ENCODE measurements at places on chromosomes 16 and 17.

- no peak for DNase-seq
Observed at GRCh38 chr17:28716740-28717577, 709 bp downstream of the RAB34 start.

GRCh38 chr17:48915459-48916282, 7.5 kb downstream of the UBE2Z start:
- DNase-seq = no peak

DNA sequence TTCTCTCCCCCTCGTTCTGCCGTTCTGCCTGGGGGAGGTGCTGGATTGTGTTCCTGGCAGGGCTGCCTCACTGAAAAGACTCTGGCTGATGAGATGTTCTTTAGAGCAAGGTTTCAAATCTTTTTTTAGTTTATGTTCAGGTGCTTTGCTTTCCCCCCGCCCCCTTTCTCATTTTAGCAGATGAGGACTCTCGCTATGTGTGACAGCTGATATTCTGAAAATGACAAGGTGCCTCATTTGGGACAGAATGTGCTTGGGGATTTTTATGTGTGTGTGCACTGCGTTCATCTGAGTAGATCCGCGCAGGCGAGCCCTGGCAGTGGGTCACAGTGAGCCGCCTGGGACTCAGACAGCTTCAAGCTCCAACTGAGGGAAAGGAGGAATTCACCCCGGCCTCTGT, 205.9 kb downstream of the HS3ST4 start:
- DNase-seq = no peak

- no peak for DNase-seq
Observed at GRCh38 chr16:10964891-10965326, 20.5 kb downstream of the CLEC16A start.

DNA sequence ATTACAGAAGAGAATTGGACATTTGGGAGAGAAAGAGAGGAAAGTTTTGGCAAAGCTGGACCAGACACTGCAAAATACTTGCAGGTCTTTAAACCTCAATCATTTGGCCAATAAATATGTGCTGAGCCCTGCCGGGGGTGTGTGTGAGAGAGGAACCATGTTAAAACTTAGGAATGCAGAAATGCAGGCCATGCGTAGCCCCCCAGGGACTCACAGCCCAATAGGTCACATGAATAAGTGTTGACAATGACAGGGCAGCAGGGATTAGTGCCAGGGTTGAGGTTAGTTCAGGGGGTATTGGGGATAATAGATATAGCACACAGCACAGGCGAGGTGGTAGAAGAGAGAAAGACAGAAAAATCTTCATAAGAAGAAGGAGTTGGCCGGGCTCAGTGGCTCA, 113.3 kb upstream of the ADAMTS18 start:
- no peak for DNase-seq

GRCh38 chr16:52812678-52813556, 239.8 kb downstream of the CHD9NB start:
- no peak for DNase-seq

- DNase-seq = no peak
Observed at GRCh38 chr17:80665792-80666191, 121.2 kb downstream of the RPTOR start.

DNA sequence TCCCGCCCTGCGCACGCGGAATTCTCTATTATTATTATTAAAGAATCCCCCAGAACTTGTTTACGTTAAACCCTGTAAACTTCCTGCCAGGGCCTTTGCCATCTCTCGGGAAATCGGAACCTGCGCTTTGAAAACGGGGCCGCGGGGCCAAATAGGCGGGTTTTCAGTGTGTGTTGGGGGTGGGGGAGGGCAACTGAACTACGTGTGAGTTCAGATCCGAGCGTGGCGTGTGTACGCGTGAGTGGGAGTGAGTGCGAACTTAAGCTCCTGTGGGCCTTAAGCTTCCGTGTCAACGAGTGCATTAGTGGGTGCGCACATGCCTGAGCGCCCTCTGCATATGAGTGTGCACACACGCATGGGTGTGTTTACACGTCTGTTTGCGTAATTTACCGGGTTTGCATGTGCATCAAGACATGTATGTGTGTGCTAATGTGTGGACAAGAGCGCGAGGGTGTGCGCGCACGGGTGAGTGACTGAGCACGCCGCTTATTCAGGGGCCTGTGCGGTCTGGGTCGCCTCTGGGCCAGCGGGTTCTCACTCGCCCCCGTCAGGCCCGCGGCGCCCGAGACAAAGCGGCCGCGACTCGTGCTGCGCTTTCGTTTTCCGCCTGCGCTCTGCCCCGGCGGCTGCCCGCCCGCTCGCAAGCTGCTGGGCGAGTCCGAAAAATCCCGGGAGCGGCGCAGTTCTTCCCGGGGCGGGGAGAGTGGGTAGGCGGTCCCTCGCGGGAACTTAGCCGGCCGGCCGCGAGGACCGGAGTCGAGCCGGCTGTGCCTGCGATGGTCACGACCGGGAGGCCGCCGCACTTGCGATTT, 1.2 kb upstream of the FOXF1 start:
- no peak for DNase-seq

- no peak for DNase-seq
Observed at GRCh38 chr17:15000661-15001060, 264.5 kb downstream of the PMP22 start.

GRCh38 chr17:74213861-74214391, 555 bp downstream of the TTYH2 start:
- DNase-seq = no peak

DNA sequence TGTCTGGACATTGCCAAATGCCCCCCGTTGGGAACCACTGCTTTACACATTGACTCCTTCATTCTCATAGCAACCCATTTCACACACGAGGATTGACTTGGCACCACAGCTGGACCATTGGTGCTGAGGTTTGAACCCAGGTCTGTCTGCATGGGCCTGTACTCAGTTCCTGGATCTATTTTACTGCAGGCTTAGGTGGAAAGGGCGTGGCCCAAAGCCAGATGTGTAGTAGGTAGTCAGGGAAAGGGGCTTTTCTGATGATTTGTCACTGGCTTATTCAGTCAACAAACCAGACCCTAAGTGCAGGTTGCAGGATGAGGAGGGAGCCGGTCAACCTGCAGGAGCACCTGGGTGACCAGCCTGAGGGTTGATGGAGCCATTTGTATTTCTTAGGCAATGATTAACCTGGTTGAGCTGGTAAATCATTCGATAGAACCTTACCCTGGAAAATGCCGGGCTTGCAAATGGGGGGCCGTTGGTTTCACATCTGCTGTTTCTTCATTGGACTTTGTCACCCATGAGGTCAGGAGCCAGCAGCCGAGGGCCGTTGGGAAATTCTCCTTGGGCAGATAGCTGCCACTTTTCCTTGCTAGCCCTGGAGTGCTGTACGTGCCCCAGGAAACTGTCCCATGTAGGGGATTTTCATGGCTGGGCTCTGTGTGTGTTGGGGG, 104.4 kb downstream of the CMIP start:
- no peak for DNase-seq

- DNase-seq = no peak
Observed at GRCh38 chr17:48022901-48023300, 14.7 kb downstream of the COPZ2 start.

GRCh38 chr16:50996166-50996829, 154.8 kb downstream of the SALL1 start:
- DNase-seq = no peak

GRCh38 chr16:11131706-11132105, 124.3 kb downstream of the SOCS1 start:
- no peak for DNase-seq

- no peak for DNase-seq
Observed at GRCh38 chr16:68257906-68258800, 6.2 kb upstream of the SLC7A6 start.

- no peak for DNase-seq
Observed at GRCh38 chr16:54402873-54403272, 116.3 kb upstream of the IRX3 start.

GRCh38 chr17:76000016-76000754, 470 bp upstream of the CDK3 start:
- no peak for DNase-seq

DNA sequence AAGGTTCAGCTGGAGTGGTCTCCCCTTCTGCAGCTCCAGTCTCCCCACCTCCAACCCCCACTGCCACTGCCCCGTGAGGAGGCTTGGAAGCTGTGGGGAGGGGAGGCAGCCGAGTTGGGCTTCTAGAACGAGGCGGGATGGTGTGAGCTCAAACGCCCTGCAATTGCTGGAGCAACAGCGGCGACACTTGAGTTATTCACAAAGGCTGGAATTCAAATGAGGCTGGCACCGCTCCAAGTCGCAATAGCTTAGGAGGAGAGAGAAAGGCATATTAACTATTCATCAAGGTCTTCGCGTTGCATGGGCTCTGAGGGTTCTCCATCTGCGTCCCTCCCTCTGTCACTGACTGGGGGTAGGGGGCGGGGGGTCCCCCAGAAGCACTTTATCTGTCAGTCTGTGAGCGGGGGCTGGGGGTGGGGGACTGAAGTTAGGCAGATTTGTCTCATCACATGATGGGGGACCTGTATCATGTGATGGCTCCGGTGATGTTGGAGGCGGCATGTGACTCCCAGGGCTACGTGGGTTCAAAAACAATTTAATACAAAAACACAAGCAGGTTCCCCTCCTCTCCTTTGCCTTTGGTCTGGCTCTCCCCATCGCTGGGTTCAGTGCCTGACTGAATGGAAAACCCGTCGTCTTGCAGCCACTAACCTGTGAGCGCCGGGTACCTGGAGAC, 70.5 kb downstream of the RBBP6 start:
- DNase-seq = no peak

DNA sequence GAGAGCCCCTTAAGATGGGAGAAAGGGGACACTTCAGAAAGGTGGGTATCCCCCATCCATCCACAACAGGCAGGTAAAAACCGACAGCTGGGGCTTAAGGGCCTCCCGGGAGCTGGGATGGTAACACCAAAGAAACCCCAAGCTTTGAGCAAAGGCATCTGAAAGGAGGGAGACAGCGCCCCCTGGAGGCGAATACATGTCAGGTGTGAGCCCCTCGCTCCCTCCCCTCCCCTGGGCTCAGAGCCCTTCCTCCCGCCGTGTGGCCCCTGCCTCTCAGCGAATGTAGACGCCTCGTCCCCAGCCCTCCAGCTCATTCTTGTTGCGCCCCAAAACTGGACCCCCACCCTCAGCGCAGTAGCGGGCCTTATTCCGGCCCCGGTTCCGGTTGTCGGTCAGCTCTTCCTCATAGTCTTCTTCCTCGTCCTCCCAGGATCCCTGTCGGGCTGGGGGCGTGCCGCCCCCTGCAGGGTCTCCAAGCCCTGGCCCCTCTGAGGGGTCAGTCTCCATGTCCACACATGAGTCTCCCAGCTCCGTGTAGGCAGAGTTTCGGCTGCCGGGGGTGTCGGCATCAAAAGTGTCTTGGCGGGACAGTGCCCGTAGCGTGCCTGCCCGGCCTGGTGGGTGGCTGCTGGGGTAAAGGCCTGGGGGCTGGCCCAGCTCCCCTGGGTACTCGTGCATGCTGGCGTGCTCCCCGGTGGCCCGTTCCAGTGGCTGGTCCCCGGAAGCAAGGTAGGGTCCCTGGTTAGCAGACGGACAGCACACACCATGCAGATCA, 9.1 kb upstream of the ARL5C start:
- DNase-seq = no peak

GRCh38 chr17:68356520-68356919, 65.2 kb downstream of the ARSG start:
- no peak for DNase-seq

DNA sequence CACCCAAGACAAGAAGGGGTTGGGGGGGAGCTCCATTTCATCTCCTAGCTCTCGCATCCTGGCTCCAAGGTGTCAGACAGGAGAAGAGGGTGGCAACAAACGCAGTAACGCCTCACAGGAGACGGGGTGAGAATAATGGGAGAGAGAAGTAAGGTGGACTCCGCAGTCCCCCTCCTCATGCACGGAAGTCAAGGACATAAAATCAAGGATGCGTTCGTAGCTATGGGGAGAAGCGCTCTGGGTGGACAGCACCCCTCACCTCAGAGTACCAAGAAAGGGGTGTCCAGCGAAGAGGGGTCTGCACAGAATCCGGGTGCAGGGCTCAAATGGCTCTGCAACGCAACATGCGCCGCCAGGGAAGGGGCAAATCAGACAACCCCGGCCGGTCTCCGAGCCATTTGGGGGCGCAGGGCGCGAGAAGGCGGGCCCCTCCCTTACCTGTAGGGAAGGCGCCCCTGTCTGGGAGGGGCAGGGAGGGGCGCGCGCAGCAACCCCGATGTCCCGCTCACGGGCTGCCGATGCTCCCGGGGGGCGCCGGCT, 555 bp downstream of the HDAC5 start:
- DNase-seq = no peak

GRCh38 chr16:66427036-66427860, at the start of gene BEAN1:
TSS of gene BEAN1 (plus strand) at chr16:66427295. CDS start at chr16:66437677, 10,382 bp downstream.
- no peak for DNase-seq

DNA sequence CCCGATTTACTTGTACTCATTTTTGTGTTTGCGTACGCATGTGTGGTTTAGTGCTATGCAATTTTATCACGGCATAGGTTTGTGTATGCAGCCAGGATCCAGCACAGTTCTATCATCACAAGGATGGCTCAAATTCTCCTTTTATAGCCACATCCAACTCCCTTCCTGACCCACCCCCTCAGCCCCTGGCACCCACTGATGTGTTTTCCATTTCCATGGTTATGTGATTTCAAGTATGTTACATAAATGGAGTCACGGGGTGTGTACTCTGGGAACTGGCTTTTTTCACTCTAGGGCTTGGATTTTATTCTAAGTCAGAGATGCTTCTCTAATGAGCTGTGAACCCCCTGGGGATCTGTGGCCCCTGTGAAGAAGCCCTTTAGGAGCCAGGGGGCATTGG, 16.8 kb downstream of the IL4R start:
- no peak for DNase-seq

DNA sequence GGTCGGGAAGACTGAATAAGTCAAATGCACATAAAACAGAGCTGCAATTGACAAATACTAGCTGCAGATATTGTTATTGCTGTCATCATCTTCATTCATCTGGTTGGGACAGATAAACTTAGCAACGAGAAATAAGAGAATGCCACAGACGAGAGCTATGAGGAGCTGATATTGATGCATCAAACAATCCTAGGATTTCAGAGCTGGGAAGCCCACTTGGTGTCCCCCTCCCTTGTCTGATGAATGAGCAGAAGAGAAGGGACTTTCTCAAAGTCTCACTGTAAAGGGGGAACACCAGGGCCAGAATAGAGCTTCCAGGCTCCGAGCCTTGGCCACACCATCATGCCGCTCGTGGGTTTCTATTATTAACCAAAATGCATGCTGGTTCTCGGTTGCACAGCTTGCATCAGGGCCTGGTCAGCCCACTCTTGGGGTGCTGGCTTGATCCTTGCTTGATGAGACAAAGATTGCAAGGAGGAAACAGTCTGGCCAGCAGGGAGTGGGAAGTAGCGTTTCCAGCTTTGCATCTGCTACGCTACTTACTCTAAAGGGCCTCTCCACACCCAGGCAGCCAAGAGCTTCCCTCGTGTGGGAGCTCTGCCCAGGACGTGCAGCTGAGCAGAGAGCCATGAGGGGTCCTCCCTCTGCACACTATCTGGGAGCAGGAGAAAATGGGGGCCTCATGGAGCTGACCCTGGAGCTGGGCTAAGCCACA, 28.4 kb upstream of the EMP2 start:
- DNase-seq = no peak

GRCh38 chr17:29931231-29931932, 1.4 kb upstream of the SSH2 start:
- DNase-seq = peak; percentile 17

- no peak for DNase-seq
Observed at GRCh38 chr16:55145771-55146603, 178.0 kb upstream of the IRX6 start.

GRCh38 chr16:56800355-56800754, 64.7 kb upstream of the SLC12A3 start:
- no peak for DNase-seq
